ENCODE measurements at places on chromosomes 6 and 20. TPM values are rescaled to one million over a fixed set of nuclear protein-coding genes. Genes with fewer than 3 reads are reported as not detected.

GRCh38 chr6:149965194-149966020 lies 1.7 kb downstream of the ULBP1 start:
- no peak for DNase-seq

DNA sequence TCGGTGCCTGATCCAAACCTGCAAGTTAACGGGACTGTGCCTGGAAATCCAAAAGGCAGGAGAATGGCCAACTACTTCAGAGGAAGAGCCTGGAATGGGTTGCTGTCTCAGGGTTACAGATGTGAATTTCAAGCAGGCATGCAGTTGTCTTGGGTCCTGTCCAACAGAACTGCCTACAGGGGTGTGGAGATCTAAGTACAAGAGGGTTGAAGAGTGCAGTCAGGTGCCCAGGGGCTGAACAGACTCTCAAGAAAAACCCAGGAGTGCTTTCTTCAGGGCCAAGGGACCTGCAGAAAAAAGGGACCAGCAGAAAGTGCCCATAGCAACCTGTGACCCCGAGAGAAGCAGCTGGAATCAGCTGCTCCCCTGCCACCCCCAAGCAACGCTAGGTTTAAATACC lies 71.0 kb downstream of the PREP start:
- DNase-seq, result no peak

- no peak for DNase-seq
Observed at GRCh38 chr6:161249327-161249726, 24.5 kb downstream of the AGPAT4 start.

The FAM83D gene
- total RNA-seq, result 0.64 TPM

GRCh38 chr6:73962884-73963283 lies 266.9 kb downstream of the CD109 start:
- DNase-seq, result no peak

The THBD gene
- 14.5 TPM for total RNA-seq

GRCh38 chr6:26158076-26158580 lies 70.9 kb downstream of the HFE start:
- peak; percentile 86 for DNase-seq

- DNase-seq, result no peak
Observed at GRCh38 chr20:37899105-37900045, 3.6 kb upstream of the VSTM2L start.

The MLIP gene
- 393 TPM for total RNA-seq

GRCh38 chr20:40571639-40572038 lies 117.4 kb downstream of the MAFB start:
- no peak for DNase-seq

The TOX2 gene
- 1.6 TPM for total RNA-seq

GRCh38 chr6:108872141-108872557 lies 23.9 kb downstream of the ARMC2 start:
- no peak for DNase-seq

- DNase-seq, result no peak
Observed at GRCh38 chr6:151431337-151431736, 20.6 kb downstream of the RMND1 start.

DNA sequence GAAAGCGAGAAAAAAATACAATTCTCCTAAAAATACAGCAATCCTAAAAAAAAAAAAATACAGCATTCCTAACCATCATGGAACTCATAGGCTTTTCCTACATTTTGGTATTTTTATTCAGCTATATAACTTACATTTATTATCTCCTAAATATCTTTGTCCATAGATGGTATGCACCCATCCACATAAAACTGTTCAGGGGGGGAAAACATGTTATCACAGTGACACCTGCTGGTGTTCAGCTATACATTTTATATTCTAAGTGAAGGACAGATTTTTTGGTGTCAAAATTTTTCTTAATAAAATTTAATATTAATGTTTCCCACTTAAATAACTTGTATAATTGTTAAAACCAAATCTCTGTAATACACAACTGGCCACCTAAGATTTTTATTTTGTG lies 58.0 kb downstream of the BLOC1S5 start:
- DNase-seq, result no peak

The EDN1 gene
- 4.1 TPM for total RNA-seq

GRCh38 chr6:129859524-129859923 lies 1.6 kb downstream of the TMEM244 start:
- DNase-seq, result no peak

GRCh38 chr6:2688401-2689064 lies 62.2 kb downstream of the MYLK4 start:
- no peak for DNase-seq

- no peak for DNase-seq
Observed at GRCh38 chr20:51636123-51636522, 93.6 kb upstream of the NFATC2 start.

The LY6G5C gene
- total RNA-seq, result 1.7 TPM

DNA sequence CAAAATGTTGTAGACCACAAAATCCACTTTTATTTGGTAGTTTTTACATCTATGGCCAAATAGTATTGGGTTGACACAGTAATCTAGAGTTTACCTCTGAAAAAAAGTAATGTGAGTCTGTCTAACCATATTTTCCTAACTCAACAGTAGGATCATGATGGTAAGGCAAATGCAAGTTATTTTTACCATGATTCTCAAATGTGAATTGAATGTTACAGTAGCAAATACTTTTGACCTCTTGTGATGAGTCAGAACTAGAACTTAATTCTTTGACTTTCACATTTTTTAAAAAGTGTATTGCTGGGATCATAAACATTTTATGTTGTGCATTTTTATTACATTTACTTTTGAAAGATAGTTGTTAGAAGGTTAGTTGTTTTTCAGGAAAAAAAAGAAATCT lies 22.0 kb downstream of the RNF146 start:
- no peak for DNase-seq

- no peak for DNase-seq
Observed at GRCh38 chr6:16415677-16416076, 177.3 kb downstream of the GMPR start.

DNA sequence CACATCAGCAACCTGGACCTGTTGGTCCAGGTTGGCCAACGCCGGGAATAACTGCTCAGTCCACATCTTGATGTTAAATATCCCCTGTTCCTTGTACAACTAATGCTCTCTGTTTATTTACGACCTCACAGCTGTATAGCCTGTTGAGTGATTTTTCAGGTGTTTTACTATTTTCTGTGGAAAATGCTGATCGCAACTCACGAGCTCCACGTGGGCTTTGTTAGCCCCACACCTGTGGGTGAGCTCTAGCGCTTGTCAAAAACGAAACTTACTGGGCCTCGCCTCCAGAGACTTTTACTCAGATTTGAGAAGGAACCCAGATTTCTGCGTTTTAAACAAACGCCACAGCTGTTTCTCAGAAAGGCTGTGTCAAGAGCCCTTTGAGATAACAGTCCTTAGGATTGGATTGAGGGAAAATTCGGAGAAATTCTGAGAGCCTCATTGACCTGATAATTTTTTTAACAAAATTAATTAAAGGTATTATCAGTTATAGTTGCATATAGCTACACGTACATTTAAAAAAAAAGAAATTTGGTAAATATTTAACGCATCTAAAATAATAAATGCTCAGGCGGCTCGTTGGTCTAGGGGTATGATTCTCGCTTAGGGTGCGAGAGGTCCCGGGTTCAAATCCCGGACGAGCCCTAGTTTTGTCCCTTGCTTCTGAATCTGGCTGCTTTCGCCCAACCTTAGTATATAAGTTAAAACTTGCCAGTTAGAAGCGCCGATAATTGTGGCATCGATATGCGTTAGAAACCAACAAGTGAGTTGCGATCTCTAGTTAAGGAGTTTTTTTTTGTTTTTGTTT lies 16.7 kb downstream of the HMGN4 start:
- no peak for DNase-seq

The TBC1D7 gene
- 28.8 TPM for total RNA-seq
